Mesenteric fat pad (tissue), 1 donor: ENCODE measurements at places on chromosomes 2 and 18. TPM values are rescaled to one million over a fixed set of nuclear protein-coding genes. Genes with fewer than 3 reads are reported as not detected.
A peak's percentile ranks its signal among the peaks of the same experiment; 100 is the strongest.

DNA sequence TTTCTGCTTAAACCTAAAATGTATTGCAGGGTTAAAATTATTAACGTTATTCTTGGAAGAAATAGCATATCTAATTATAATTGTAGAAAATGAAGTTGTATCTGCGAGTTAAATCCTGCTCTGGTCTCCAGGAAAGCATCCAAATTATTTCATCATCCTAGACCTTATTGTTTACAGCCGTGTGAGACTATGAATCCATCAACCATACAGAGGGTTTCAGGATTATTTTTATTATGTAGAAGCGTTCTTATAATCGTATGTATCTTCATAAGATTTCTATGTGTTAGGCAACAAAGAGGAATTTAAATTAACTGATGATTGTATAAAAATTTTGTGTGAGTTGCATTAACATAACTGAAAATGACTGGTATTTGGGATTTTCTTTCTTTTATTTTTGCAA, 14.5 kb upstream of the DSC3 start:
- no peak for DNase-seq

DNA sequence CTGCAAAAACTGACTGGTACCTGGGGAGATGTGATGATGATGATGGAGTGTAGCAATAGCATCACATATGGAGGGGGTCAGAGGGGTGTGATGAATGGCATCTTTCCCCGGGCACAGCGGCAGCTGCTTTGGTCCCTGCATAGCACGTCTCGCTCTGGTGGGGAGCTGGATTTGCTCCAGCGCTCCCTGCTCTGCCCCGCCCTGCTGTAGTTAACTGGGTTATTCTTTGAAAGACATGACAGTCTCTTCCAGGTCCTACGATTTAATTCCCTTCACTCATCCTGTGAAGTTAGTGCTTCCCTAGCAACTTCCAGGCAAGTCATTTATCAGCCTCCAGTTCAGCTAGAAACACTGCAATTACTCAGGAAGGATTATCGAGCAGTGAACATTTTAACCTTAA, 463.1 kb downstream of the TSN start:
- DNase-seq = no peak

DNA sequence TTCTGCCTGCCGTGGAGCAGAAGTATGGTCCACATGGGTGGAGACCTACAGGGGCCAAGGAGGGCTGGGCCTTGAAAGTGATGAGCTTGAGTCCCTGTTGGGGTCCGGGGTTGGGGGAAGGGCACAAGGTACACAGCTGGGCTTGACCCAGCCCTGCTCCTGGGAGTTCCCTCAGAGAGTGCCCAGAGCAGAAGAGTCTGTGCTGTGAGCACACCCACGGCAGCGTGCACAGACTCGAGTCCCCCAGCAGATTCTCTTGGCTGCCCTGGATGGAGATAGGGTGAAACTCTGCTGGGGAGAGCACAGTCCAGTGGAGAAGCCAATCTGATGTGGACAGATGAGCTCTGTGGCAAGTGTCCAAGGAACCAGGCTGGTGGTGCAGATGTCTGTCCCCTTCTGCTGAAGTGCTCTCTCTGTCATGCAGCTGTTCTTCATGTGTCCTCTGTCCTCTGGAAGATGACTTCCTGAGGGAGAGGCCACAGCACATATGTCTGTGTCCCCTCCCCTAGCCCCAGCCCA, 27.5 kb downstream of the INPP4A start:
- peak; percentile 59 for DNase-seq

DNA sequence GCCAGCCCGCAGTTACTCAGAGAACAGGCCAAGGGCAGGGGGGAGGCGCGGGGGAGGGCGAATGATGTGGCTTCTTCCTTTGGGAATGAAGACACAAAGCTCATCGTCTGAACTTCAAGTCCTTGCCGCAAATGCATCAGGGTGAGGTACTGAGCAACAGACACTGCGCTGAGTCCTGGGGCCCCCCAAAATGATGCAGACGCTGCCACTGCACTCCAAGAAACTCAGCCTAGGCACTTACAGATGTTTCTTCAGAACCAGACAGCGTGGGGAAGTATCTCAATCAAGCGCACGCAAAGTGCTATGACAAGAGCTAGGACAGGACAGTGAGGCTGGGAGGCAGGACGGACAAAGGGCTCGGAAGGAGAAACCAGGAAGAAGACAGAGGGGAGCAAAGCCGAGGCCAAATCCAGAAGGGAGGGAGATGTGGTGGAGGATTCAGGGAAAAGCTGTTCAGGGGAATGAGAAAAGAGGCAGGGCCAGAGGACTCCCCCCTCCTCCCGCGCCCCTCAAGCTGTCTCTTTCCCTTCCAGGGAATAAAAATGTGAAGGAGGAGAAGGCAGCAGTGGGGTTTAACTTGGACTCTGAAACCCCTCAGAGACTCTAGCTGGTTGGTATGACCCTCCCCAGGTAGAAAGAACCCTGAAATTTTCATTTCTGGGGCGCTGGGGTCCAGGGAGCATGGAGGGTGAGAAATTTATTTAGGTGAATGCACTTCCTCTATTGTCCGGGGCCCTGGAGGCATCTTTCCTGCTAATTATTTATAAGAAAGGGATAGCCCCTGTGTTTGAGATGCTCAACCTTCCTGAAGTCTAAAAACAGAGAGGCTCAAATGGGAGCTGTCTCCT, 34.9 kb downstream of the CIB4 start:
- peak; percentile 55 for DNase-seq

DNA sequence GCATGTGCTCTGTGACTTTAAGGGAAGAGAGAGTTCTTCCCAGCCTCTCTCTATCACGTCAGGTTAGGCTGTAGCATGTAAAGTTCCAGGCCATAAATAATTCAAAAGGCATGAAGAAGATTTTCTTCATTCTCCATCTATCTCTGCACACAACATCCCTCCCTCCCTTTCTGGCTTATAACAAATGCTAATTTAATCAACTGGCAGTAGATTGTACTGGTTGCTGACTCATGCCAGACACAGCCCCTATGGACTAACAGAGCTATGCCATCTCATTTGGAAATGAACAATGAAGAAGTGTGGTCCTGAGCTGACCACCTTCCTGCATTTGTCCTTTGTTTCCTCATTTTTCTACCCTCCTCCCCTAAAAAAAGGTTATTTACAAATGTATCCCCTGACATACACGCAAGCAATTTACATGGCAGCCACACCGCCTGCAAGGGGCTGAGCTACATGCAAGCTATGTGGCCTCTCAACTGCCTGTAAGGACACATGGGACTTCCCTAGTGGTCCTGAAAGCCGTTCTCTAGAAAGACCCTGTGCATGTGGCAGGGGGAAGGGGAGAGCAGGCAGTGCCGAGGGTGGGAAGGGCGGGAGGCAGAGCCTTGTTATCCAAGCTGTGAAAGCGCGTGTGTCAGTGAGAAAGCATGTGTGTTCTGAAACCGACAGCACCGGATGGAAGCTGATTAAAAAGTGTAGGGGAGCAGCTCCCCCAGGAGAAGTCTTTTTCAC, 90.9 kb upstream of the KLF7 start:
- DNase-seq = no peak

DNA sequence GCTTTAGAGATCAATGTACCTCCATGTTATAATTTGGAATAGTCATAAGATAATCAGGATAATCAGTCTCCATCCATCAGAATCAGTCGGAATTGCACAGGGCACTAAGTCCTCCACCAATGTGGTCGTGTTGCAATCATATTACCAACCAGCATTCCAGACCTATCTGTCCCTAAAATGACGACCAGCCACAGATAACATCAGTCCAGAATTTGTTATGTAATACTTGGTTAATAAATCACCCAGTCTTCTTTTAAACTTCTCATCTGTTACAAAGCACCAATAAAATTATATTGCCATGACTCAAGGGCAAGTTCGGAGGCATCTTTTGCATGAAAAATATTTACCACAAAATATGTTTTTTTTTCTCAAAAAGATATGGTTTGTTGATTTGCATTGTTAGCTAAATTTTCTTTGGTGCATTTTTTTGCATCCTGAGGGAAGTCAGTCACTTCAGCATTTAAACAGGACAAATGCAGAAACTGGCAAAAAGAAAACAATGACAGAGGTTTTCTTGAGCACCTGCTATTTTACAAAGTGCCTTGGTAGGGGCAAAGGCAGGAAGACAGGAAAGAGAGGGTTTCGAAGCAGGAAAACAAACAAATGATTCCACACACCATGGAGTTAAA, 29.3 kb downstream of the PIEZO2 start:
- DNase-seq = no peak

- DNase-seq = no peak
Measured at GRCh38 chr2:152696476-152696875, 20.8 kb downstream of the PRPF40A start.

DNA sequence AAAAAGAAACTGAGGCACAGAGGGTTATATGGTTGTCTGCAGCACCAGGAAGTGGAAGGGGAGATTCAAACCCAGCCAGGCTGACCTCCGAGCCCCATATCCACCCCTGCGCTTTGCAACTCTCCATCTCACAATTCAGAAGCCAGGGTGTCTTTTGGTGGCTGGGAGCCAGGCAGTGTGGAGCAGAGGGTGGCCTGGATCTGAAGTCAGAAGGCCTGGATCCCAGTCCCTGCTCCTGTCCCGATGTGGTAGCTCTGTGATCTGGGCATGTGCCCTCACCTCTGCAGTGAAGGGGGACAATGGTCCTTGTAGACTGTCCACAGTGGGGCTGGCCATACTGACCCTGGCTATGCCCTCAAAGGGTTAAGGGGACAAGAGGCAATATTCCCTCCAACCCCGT, 57.0 kb downstream of the CIB4 start:
- peak; percentile 82 for DNase-seq

DNA sequence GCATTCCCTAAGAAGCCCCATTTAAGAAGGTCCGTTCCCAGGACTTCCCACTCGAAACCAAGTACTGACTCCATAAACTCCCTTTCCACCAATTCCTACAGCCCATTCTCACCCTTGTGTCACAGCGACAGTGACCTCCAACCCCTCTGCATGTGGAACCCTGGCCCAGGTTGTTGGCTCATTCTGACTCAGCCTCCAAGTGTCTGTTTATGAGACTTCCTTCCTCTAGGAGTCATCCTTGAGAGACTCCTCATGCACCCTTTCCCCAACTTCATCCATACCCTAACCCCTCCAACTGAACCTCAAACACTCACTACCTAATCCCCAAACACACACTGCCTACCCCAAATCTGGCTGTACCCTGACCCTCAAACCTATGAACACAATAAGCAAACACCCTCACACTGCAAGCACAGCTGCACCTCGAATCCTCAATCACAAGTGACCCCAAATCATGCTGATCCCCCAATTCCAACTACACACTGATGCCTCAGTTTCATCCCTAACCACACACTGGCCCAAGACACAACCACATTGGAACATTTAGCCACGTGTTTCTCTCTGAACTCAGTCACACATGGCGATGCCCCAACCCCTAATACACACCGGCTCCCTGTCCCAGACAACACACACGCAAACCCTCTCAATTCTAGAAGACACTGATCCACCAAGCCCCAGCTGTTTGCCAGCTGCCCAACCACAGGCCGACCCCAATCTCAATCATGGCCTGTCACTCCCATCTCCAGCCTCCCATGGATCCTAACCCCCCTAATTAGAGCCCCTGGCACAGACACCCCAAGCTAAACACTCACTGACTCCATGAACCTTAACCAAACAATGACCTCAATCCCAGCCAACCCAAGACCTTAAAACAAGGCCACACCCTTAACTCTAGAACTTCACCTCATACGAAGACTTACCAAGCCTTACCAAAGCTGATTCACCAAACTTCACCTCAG, 219.6 kb downstream of the CYP26B1 start:
- peak; percentile 62 for DNase-seq

- no peak for DNase-seq
Measured at GRCh38 chr2:60353406-60353800, 200.1 kb downstream of the BCL11A start.

DNA sequence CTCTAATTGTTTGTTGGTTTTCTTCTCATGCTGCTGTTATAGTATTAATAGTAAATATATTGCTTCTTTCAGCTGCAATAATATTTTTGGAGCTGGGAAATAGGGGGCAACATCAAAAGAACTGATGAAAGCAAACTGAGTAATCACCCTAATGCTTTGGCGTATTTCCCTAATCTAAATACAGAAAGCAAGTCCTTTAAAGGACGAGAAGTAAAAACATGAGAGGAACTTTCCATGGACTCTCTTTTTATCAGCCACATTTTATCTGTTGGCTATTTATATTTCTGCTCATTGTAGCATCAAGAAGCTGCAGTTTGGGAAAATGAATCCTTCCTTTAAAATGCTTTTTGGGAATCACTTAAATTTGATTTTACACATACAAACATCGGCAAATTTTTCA, 139.9 kb upstream of the SLC8A1 start:
- DNase-seq = no peak

DNA sequence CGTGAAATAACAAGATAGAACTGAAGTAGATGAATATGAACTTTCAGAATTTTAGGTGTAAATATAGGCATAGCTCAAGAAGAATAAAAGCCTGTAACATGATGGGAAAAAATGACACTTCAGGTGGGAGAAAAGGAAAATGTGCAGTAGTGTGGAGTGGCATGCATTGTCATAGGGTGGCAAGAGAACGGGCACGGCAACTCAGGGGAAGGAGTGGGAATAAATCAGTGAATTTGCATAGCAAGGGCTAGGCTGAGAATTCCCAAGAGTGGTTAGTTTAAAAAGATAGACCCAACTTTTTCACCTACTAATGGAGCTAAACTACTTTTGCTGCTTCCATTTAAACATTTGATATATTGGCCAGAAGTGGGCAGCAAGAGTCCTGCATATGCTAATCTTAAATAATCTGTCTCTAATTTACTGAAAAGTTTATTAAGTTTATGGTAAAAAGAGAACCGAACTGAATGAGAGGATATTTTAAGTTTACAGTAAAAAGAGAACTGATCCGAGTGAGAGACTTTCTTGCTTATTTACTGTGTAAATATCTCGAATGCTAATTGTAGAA, 228.1 kb downstream of the CTNNA2 start:
- DNase-seq = no peak

PROKR1 gene
- 1.3 TPM for total RNA-seq

ZNF24 gene
- 39.8 TPM for total RNA-seq
